ENCODE measurements at places on chromosomes 3 and 15. TPM values are rescaled to one million over a fixed set of nuclear protein-coding genes. Genes with fewer than 3 reads are reported as not detected.

XCR1 gene
- total RNA-seq, result not detected

FBXW12 gene
- not detected for total RNA-seq

GATM gene
- total RNA-seq, result 3.5 TPM

ISG20 gene
- total RNA-seq, result 215 TPM

PAQR9 gene
- not detected for total RNA-seq

DNA sequence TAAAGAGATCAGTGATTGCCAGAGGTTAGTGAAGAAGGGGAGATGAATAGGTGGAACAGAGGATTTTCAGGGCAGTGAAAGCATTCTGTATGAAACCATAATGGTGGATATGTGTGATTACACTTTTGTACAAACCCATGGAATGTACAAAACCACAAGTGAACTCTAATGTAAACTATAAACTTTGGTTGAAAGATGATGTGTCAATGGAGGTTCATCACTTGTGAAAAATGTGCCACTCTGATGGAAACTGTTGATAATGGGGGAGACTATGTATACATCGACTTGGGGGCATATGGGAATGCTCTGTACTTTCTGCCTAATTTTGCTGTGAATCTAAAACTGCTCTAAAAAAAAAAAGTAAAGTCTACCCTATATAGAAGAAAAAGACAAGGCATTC is 68.7 kb upstream of the ARHGEF3 start:
- H3K4me1 ChIP-seq, result peaks cover 24% of the 10 kb centered on the region
- no peak overlapping the region for H3K4me3 ChIP-seq
- H3K27me3 ChIP-seq, result no peaks in the 10 kb centered on the region
- no peak for DNase-seq
- peaks cover 16% of the 10 kb centered on the region for H3K36me3 ChIP-seq

- H3K4me1 ChIP-seq, result peaks cover 14% of the 10 kb centered on the region
- no peak for DNase-seq
- H3K27me3 ChIP-seq, result peaks cover 20% of the 10 kb centered on the region
- no peak overlapping the region for H3K4me3 ChIP-seq
Observed at GRCh38 chr15:41981371-41982132, 9.2 kb upstream of the EHD4 start.

- H3K27me3 ChIP-seq, result no peaks in the 10 kb centered on the region
- DNase-seq, result no peak
- H3K4me3 ChIP-seq, result no peak overlapping the region
- no peak overlapping the region for H3K27ac ChIP-seq
- peaks cover 2% of the 10 kb centered on the region for H3K4me1 ChIP-seq
Observed at GRCh38 chr3:23496165-23496564, 293.0 kb downstream of the UBE2E2 start.

GRCh38 chr3:71563827-71564226 is 19.7 kb downstream of the FOXP1 start:
- no peak overlapping the region for H3K27ac ChIP-seq
- peaks cover 55% of the 10 kb centered on the region for H3K36me3 ChIP-seq
- no peak for DNase-seq
- H3K27me3 ChIP-seq, result no peaks in the 10 kb centered on the region

- H3K4me1 ChIP-seq, result no peaks in the 10 kb centered on the region
- no peak overlapping the region for H3K4me3 ChIP-seq
- no peaks in the 10 kb centered on the region for H3K36me3 ChIP-seq
- H3K27ac ChIP-seq, result no peak overlapping the region
- no peak for DNase-seq
- H3K27me3 ChIP-seq, result no peaks in the 10 kb centered on the region
Observed at GRCh38 chr3:77392181-77392580, 352.3 kb downstream of the ROBO2 start.

DNA sequence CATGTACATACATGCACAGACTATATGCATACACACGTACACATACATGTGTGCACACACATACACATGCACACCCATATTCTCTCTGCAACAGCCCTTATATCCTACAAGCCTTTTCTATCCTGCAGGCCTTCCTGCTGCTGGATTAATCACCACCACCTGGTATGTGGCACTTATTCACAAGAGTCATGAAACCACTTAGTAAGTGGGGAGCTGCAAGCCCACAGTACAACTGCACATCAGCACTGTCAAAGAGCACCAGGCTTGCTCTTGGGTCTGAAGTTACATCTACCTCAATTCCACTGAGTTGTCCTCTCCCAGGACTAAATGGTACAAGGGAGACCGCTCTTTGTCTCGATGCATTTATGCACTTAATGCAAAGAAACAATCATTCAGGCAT is 233.2 kb downstream of the KLF13 start:
- no peak overlapping the region for H3K4me3 ChIP-seq
- H3K4me1 ChIP-seq, result no peaks in the 10 kb centered on the region
- no peak for DNase-seq
- H3K27me3 ChIP-seq, result peaks cover 4% of the 10 kb centered on the region

DNA sequence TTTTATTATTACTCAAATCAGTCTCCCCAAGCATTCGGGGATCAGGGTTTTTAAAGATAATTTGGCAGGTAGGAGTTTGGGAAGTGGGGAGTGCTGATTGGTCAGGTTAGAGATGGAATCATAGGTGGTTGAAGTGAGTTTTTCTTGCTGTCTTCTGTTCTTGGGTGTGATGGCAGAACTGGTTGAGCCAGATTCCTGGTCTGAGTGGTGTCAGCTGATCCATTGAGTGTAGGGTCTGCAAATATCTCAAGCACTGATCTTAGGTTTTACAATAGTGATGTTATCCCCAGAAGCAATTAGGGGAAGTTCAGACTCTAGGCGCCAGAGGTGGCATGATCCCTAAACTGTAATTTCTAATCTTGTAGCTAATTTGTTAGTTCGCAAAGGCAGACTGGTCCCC is 20.6 kb upstream of the TRANK1 start:
- H3K36me3 ChIP-seq, result peaks cover 2% of the 10 kb centered on the region
- no peaks in the 10 kb centered on the region for H3K27me3 ChIP-seq
- H3K27ac ChIP-seq, result no peak overlapping the region
- H3K4me3 ChIP-seq, result no peak overlapping the region

DNA sequence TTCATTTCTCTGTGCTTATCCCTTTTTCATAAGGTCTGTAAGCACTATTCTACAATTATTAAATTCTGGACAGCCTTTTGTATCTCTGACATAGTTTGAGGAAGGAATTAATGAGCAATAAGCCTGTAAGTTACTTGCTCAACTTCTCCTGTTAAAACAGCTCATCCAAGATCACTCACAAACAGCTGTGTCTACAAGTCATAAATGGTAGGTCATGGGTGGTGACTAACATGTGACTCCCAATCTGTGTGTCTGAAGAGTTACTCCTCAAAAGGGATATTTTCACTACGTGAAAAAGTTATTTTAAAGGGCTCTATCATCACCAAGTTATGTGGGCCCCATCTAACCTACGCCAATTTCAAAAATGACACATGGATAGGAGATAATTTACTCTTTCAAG is 145.2 kb upstream of the CBLB start:
- no peak overlapping the region for H3K27ac ChIP-seq
- H3K27me3 ChIP-seq, result no peaks in the 10 kb centered on the region
- H3K36me3 ChIP-seq, result peaks cover 36% of the 10 kb centered on the region
- no peak overlapping the region for H3K4me3 ChIP-seq

GRCh38 chr3:20240154-20240883 is 54.3 kb upstream of the SGO1 start:
- no peak for DNase-seq
- H3K4me1 ChIP-seq, result no peaks in the 10 kb centered on the region
- no peaks in the 10 kb centered on the region for H3K36me3 ChIP-seq
- H3K27ac ChIP-seq, result no peak overlapping the region
- no peak overlapping the region for H3K4me3 ChIP-seq

GRCh38 chr15:37014566-37014965 is 85.8 kb downstream of the MEIS2 start:
- no peaks in the 10 kb centered on the region for H3K27me3 ChIP-seq
- no peak overlapping the region for H3K4me3 ChIP-seq

DNA sequence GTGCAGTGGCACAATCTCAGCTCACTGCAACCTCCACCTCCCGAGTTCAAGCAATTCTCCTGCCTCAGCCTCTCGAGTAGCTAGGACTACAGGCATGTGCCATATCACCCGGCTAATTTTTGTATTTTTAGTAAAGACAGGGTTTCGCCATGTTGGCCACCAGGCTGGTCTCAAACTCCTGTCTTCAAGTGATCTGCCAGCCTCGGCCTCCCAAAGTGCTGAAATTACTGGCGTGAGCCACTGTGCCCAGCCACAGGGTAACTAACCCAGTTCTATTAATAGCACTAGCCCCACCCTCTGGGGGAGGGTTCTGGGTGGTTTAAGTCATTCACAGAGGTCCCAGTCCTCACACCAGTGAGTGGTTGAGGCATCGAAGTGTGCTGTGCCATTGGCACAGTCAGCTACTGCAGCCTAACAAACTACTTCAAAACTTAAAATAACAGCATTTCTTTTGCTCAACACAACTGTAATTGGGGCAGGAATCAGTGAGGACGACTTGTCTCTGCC is 44.0 kb downstream of the RHCG start:
- H3K36me3 ChIP-seq, result no peaks in the 10 kb centered on the region
- no peak for DNase-seq
- peaks cover 35% of the 10 kb centered on the region for H3K27me3 ChIP-seq
- H3K4me1 ChIP-seq, result peaks cover 2% of the 10 kb centered on the region
- no peak overlapping the region for H3K27ac ChIP-seq

- peaks cover 45% of the 10 kb centered on the region for H3K4me1 ChIP-seq
- DNase-seq, result no peak
- H3K4me3 ChIP-seq, result no peak overlapping the region
- no peaks in the 10 kb centered on the region for H3K27me3 ChIP-seq
Observed at GRCh38 chr3:71376911-71377310, 206.6 kb downstream of the FOXP1 start.

DNA sequence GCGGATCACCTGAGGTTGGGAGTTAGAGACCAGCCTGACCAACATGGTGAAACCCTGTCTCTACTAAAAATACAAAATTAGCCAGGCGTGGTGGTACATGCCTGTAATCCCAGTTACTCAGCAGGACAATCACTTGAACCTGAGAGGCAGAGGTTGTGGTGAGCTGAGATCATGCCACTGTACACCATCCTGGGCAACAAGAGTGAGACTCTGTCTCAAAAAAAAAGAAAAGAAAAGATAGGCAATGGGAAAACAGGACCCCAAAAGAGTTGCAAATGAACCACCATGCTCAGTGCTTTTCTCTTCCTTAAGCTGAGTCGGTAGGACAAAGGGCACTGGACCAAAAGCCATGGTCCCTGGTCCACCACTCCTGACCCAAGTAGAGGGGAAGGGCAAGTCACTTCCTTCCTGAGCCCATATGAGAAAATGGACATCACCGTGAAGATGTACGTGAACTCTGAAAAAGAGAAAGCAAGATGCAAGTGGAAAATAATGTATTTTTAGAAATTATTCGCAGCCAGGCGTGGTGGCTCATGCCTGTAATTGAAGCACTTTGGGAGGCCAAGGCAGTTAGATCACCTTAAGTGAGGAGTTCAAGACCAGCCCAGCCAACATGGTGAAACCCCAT is 2.6 kb downstream of the ITGB5 start:
- H3K36me3 ChIP-seq, result no peaks in the 10 kb centered on the region
- H3K4me3 ChIP-seq, result no peak overlapping the region
- H3K4me1 ChIP-seq, result peaks cover 5% of the 10 kb centered on the region
- H3K27ac ChIP-seq, result no peak overlapping the region
- no peak for DNase-seq

DNA sequence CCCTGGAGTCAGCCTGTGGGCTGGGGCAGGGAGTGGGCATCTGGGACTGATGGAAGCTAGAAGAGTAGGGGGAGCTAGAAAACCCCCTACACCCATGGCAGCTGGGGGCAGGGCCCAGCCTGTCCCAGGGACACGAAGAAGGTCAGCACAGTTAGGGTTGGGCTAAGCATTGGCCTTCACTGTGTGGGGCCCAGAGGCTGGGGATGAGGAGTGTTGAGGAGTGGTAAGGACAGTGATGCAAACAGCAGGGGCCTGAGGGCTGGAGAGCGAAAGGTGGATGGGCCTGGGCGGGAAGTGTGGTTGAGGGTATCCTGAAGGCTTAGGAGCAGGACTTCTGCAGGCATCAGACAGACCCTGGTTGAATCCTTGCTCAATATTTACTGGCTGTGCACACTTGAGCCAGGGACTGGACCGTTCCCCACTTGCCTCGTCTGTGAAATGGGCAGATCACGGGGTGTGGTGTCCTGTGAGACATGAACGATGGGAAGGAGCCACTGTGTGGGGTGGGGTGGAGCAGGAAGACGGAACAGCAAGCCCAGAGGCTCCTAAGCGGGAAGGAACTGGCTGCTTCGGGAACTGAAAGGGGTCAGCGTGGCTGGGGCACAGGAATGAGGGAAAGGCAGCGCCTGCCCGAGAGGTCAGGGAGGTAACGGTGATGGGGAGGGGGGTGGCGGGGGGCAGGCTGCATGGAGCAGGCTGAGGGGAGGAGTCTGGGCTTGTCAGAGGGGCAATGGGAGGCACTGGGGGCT is 7.3 kb downstream of the PRKCD start:
- H3K4me1 ChIP-seq, result peaks cover 44% of the 10 kb centered on the region
- no peak overlapping the region for H3K27ac ChIP-seq
- DNase-seq, result no peak
- no peaks in the 10 kb centered on the region for H3K36me3 ChIP-seq

GRCh38 chr3:51888463-51889105 is 13.2 kb upstream of the IQCF5 start:
- H3K4me1 ChIP-seq, result peaks cover 21% of the 10 kb centered on the region
- no peak overlapping the region for H3K4me3 ChIP-seq
- H3K36me3 ChIP-seq, result no peaks in the 10 kb centered on the region
- peaks cover 29% of the 10 kb centered on the region for H3K27me3 ChIP-seq
- DNase-seq, result no peak

DNA sequence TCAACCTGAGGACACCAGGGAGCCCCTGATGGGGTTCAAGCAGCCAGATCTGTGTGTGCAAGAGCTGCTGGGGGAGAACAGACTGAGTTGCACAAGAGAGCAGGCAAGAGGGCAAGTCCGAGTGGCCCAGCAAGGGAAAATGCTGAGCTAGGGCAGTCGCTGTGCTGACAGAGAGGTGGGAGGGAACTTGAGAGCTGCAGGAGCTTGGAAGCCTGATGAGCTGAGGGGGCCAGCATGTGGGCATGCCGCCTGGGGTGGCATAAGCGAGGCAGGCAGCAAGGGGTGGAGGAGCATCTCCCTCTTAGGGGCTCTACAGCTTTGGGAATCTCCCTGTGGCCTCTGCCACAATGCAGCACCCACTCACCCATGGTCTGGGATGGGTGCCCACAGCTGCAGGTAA is 4.7 kb upstream of the CORO2B start:
- peaks cover 68% of the 10 kb centered on the region for H3K27me3 ChIP-seq
- H3K36me3 ChIP-seq, result no peaks in the 10 kb centered on the region
- DNase-seq, result no peak
- H3K27ac ChIP-seq, result no peak overlapping the region

Measured in activated naive CD8-positive, alpha-beta T cell treated with anti-CD3 and anti-CD28 coated beads, Interleukin-2, amount 10 ng/mL, durations not matched to agents 7 days and 5 days (primary cell).